ENCODE measurements at places on chromosomes 11 and 22.

GRCh38 chr11:130651066-130651855 is 202.8 kb downstream of the ADAMTS15 start:
- DNase-seq: no peak

DNA sequence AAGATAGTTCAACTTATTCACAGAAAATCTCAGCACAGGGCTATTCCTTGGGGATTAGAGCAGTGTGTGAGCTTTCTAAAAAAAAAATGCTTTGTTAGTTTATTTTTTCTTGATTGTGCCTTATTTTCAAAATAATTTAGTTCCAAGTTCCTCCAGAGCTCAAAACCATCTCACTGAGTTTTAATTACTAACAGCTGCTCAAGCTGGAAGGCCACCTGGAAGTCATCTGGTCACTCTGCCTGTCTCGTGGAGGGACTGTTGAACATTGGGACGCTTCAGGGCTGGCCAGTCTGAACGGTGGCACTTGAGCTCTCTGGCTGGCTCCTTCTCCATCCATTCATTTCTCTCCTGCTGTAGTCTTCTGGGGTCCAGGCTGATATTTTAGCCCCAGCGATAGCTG is 4.0 kb downstream of the OR51E1 start:
- DNase-seq: no peak

DNA sequence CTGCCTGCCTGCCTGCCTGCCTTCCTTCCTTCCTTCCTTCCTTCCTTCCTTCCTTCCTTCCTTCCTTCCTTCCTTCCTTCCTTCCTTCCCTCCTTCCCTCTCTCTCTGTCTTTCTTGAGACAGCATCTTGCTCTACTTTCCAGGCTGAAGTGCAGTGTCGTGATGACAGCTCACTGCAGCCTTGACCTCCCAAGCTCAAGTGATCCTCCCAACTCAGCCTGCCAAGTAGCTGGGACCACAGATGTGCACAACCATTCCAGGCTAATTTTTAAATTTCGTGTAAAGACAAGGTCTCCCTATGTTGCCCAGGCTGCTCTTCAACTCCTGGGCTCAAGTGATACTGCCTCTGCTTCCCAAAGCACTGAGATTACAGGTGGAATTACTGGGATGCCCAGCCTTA is 328.2 kb upstream of the SORL1-AS1 start:
- DNase-seq: no peak

- DNase-seq: no peak
Observed at GRCh38 chr11:87447606-87448005, 409.9 kb downstream of the TMEM135 start.

DNA sequence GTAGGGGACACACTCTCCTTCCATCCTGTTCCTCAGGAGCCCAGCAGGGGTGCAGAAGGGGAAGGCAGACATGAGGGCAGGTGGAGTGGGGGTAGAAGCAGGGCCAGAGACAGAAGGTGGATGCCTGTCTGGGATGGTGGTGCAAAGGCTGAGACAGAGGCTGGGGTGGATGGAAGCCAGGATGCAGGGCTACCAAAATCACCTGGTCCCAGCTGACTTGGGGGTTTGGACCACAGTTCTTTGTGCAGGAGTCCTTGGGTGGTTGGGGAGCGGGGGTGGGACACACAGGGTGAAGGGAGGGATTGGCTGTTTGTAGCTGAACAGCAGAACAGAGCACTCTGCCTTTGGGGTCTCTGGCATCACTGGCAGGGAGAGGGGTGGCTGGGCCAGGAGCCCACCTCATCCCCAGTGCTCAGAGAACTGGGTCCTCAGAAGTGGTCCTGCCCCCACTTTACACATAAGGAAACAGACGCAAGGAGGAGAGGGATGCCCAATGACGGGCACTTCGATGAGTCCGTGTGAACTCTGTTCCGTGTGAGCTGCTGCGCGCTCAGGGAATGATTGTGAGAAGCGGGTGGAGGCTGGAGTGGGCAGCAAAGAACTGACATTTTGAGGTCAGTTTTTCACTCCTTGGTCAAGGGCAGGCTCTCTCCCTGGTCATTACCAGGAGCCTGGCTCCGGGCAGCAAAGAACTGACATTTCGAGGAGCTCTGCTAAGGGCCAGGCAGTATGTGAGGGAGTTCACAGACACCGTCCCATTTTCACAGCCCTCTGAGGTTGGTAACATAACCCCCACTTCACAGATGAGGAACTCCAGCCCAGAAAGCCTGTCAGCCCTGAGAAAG is 1.9 kb downstream of the TAGLN start:
- no peak for DNase-seq

DNA sequence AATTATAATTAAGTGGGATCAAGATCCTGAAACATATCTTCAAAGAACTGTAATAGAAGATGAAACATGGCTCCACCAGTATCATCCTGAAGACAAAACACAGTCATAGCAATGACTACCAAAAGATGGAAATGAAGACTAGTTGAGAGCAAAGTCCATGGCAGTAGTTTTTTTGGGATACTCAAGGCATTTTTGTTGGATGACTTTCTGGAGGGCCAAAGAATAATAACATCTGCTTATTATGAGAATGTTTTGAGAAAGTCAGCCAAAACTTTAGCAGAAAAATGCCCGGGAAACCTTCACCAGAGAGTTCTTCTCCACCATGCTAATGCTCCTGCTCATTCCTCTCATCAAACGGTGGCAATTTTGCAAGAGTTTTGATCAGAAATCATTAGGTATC is 809.4 kb upstream of the RAG2 start:
- DNase-seq: no peak

- DNase-seq: peak; percentile 1
Observed at GRCh38 chr22:44954149-44954548, 55.7 kb downstream of the PHF21B start.

GRCh38 chr22:25165785-25166184 is 33.9 kb upstream of the CRYBB3 start:
- DNase-seq: no peak

DNA sequence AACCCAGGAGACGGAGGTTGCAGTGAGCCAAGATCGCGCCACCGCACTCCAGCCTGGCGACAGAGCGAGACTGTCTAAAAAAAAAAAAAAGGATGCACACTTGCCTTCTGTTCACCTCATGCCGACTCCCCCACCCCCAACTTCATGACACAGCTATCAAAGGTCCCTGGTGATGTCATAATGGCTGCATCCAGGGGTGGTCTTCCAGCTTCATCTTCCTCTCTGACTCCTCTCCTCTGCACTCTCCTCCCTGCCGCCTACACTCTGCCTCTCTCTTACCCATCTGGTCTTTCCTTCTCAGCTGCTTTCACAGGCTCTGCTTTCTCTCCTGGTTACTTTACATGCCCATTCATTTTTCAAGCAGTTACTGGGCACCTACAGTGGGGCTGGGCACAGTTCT is 16.4 kb upstream of the KDM2A start:
- no peak for DNase-seq

- peak; percentile 56 for DNase-seq
Observed at GRCh38 chr22:41127451-41127850, 35.1 kb downstream of the EP300 start.

GRCh38 chr11:73579641-73580434 is 18.1 kb downstream of the FAM168A start:
- no peak for DNase-seq

- DNase-seq: no peak
Observed at GRCh38 chr11:2177076-2177475, 5.5 kb upstream of the TH start.

DNA sequence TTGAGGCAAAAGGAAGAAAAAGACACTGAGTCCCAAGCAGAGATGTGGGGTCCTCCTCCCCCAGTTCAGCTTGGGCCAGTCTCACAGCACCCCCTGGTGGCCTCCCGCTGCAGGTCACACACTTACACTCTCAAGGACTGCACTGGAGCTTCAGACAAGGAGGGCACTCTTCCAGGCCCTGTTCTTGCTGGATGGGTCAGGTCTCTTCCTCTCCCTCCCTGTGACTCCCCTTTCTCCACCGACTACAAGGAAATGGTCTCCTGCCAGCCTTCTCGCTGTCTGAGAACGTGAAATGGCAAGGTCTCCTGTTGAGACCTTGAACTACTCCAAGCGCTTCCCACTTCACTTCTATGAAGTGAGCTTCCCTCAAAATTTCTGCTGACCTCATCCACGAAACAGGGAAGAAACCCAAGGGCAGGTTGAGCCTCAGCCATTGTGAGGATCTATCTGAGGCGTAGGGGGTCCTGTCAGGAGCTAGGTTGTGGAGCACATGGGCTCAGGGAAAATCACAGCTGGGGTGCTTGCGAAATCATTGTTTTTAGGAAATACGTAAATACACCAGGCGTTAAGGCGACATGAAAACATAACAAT is 11.2 kb upstream of the IGLL1 start:
- peak; percentile 53 for DNase-seq

DNA sequence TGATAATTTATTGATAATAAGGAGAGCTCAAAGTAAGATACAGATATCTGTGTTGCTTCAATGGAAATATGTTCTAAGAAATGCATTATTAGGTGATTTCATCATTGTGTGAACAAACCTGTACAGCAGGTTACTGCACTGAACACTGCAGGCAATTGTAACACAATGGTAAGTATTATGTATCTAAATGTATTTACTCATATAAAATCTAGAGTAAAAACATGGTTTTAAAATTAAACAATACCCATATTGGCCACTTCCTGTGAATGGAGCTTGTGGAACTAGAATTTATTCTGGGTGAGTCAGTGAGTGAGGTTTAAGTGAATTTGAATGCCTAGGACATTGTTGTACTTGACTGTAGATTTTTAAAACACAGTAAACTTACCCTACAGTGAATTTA is 722.9 kb upstream of the RAG2 start:
- DNase-seq: no peak

DNA sequence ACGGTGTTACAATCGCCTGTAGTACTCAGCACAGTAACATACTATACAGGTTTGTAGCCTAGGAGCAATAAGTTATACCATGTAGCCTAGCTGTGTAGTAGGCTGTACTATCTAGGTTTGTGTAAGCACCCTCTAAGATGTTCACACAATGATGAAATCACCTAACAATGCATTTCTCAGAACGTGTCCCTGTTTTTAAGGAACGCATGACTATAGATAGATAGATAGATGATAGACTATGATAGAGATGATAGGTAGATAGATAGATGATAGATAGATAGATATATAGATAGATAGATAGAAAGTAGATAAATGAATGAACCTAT is 203.9 kb downstream of the FAM76B start:
- no peak for DNase-seq

DNA sequence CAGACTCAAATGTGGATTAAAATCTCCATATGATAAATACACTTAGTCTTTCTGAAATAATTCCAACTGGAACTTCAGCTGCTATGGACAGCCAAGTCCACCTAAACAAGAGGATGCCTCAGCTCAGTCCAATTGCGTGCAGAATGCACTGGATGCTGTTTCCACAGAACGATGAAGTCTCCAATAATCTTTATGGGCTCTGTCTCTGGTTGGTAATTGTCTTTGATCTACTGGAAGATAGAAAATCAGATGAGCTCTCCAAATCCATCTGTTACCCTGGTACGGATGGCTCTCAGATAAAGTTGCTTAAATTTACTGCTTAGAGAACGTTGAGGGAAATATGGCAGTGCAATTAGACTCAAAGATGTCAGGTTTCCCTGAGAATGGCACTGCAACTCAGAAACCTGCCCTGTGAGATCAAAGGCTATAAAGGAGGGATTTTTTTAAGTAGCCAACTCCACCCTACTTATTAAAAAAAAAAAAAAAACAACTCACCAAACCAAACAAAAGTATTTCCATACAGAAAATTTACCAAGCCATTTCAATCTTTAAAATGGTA is 859 bp upstream of the BIRC3 start:
- no peak for DNase-seq

DNA sequence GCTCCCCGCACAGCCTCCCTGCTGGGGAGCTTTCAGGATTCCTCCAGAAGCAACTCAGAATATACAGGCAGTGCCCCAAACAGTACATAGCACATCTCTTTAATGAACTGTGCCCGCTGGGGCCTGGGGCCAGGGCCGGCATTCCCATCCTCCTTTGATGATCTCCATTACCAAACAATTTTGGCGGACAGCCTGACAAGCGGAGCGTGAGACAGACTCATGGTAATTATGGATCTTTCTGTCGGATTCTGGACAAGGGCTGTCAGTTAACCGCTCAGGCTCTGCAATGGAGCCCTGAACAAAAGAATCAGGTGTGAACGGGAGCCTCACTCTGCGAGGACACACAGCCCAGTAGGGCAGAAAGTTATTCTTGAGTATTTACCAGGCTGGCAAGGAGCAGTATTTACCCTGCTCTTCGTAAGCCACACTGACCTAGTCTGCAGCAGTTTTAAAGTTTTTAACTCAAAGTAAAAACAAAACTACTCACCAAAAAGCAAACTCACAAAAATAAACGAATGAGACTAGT is 174.0 kb downstream of the TBC1D22A start:
- no peak for DNase-seq

DNA sequence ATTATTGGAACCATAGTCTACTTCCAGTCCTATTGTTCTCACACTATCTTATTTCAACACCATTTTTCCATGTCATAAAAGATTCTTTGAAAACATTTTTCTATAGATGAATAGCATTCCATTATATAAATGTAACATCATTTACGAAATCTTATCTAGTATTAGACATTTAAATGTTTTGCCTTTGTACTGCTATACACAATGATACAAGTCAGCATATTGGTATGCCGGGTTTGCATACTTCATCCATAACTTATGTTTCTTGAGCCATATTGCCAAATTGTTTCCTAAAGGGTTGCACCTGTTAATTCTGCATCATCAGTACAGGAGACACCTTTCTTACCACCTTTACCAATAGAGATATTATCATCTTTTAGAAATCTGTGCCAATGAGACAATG is 68.2 kb downstream of the SYT13 start:
- DNase-seq: no peak

All from inflammatory macrophage treated with lipopolysaccharide for 1 hour (primary cell).